ENCODE measurements at places on chromosomes 4 and X. TPM values are rescaled to one million over a fixed set of nuclear protein-coding genes. Genes with fewer than 3 reads are reported as not detected.

The BOD1L1 gene
- total RNA-seq, result 34.3 TPM

The MAGEA4 gene
- not detected for total RNA-seq

DNA sequence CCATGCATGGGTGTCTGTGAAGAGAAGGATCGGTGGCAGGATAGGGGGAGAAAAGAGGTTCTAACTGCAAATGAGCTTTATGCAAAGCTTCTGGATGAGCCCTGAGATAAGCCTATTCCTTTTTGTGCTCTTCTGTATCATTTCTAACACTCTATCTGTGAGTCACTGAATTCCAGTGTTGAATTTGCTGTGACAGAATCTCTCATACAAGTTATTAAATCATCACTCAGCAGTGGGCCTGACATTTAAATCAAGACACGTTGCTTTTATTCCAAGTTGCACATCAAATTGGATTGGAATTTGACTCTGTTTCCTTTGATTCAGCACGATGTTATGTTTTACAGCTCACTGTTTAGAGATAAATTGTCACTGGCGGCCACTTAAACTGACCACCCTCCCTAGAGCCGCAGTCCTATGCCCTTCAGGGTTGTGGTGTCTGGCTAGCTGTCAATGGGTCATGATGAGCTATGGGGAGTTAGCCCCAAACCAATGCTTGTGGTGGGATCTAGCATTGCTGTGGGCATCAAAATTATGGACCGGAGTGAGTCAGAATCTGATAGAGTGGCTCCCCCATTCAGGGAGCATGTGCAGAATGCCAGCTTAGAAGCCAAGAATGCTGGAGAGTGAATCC is 42.7 kb downstream of the LHFPL1 start:
- H3K27ac ChIP-seq, result no peak overlapping the region
- H3K4me1 ChIP-seq, result peaks cover 7% of the 10 kb centered on the region
- H3K27me3 ChIP-seq, result no peaks in the 10 kb centered on the region
- DNase-seq, result peak; percentile 57
- no peak overlapping the region for H3K4me3 ChIP-seq

DNA sequence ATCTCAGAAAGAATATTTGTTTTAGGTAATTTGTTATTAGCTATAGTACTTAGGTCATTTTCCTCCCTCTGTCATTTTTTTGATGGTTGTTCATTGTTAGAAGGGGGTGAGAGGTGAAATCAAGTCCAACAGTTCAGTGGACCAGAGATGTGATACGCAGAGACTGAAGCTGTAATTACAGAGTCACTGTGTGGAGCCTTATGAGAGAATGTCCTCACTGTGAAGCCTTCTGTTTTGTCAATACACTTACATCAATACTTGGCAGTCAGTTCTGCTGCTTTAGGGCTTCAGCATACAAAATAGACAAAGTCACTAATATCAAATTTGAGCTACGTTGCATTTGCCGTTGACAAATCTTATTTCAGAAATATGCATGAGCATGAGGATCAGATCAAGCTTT is 692.5 kb downstream of the C4orf33 start:
- no peak overlapping the region for H3K27ac ChIP-seq
- DNase-seq, result no peak
- no peaks in the 10 kb centered on the region for H3K4me1 ChIP-seq
- H3K36me3 ChIP-seq, result no peaks in the 10 kb centered on the region
- H3K27me3 ChIP-seq, result no peaks in the 10 kb centered on the region

DNA sequence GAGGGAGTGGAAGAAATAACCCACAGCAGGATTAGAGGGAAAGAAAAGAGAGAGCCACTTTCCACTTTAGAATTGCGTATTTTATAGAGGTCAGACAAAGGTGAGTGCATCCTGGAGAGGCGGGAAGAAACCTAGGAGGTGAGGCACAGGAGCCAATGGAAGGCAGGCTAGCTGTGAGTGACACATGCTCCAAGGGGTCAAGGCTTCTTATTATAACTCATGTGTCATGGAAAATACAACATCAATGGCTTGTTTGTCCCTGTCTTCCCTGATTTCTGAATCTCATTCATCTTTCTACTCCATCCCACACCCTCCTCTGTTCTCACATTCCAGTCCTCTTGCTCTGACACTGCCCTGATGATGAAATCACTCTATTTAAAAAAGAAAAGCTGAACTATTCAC is 14.4 kb downstream of the ANXA3 start:
- peak; percentile 52 for DNase-seq
- H3K27me3 ChIP-seq, result no peaks in the 10 kb centered on the region
- H3K27ac ChIP-seq, result no peak overlapping the region
- H3K4me3 ChIP-seq, result no peak overlapping the region
- H3K36me3 ChIP-seq, result no peaks in the 10 kb centered on the region

GRCh38 chrX:87515836-87516235 is 1.8 kb upstream of the KLHL4 start:
- no peak overlapping the region for H3K4me3 ChIP-seq
- H3K27ac ChIP-seq, result no peak overlapping the region
- DNase-seq, result no peak
- H3K36me3 ChIP-seq, result no peaks in the 10 kb centered on the region

The SYTL4 gene
- 4.6 TPM for total RNA-seq

GRCh38 chr4:13348216-13348615 is 135.9 kb downstream of the RAB28 start:
- no peak overlapping the region for H3K27ac ChIP-seq
- H3K36me3 ChIP-seq, result no peaks in the 10 kb centered on the region
- DNase-seq, result no peak
- no peaks in the 10 kb centered on the region for H3K4me1 ChIP-seq

- no peak overlapping the region for H3K4me3 ChIP-seq
- DNase-seq, result peak; percentile 40
- H3K27ac ChIP-seq, result no peak overlapping the region
Observed at GRCh38 chr4:36292556-36293188, 11.3 kb downstream of the DTHD1 start.
